ENCODE measurements at places on chromosomes 4 and X.
A peak's percentile ranks its signal among the peaks of the same experiment; 100 is the strongest.

GRCh38 chr4:78553529-78554060 is 2.0 kb downstream of the ANXA3 start:
- peaks cover 38% of the 10 kb centered on the region for H3K36me3 ChIP-seq
- peaks cover 29% of the 10 kb centered on the region for H3K4me1 ChIP-seq
- peaks cover 18% of the 10 kb centered on the region for H3K27me3 ChIP-seq
- no peak overlapping the region for H3K27ac ChIP-seq
- no peak overlapping the region for H3K4me3 ChIP-seq

GRCh38 chr4:148449921-148450320 is 7.7 kb upstream of the NR3C2 start:
- H3K27me3 ChIP-seq = peaks cover 32% of the 10 kb centered on the region
- H3K36me3 ChIP-seq = no peaks in the 10 kb centered on the region
- DNase-seq = no peak
- no peak overlapping the region for H3K4me3 ChIP-seq
- no peak overlapping the region for H3K27ac ChIP-seq
- H3K4me1 ChIP-seq = peaks cover 8% of the 10 kb centered on the region

DNA sequence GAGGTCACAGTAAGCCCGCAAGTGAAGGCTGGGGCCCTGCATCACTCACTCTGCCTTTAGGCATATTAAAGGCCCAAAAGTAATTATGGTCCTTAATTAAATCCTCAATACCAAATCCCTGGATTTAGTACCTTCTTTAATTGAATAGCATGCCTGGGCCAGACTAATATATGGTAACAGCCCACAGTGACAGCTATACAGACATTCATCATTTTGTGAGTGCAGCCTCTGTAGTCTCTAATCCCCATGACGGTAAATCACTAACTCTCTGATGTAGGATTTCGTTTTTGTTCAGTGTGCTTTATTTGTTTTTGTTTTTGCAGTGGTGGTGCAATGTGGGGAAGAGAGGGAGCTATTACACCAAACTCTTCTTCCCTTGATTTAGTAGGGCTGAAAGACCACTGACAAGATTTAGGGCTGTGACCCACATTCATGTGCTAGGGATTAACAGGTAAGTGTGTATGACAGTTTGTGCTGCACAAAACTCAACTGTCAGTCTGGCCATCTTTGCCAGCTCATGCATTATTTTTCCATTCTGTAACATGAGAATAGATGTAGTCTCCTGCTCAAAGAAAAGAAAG is 60.6 kb upstream of the SLC39A8 start:
- H3K4me3 ChIP-seq = no peak overlapping the region
- DNase-seq = no peak
- peaks cover 4% of the 10 kb centered on the region for H3K27me3 ChIP-seq
- no peaks in the 10 kb centered on the region for H3K36me3 ChIP-seq

DNA sequence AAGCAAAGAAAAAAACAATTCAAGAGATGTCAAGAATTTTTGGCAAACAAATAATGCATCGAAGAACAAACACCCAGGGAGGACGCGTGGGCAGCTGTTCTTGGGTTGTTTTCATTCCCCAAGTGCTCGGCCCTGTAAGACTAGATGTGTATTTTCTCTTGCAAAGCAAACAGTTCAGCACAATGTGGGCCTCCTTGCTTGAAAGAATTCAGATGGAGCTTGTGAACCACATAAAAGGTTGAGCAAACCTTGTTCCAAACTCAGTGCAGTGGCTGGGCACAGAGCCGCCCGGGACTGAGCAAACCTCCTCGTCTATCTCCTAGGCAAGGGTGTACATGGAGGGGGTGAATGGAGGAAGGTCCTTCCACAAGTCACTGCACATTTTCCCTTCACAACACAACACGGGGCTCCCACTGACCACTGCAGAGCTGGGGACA is 82.4 kb downstream of the HTRA3 start:
- H3K4me1 ChIP-seq = no peaks in the 10 kb centered on the region
- no peak for DNase-seq
- no peaks in the 10 kb centered on the region for H3K27me3 ChIP-seq
- no peak overlapping the region for H3K27ac ChIP-seq

DNA sequence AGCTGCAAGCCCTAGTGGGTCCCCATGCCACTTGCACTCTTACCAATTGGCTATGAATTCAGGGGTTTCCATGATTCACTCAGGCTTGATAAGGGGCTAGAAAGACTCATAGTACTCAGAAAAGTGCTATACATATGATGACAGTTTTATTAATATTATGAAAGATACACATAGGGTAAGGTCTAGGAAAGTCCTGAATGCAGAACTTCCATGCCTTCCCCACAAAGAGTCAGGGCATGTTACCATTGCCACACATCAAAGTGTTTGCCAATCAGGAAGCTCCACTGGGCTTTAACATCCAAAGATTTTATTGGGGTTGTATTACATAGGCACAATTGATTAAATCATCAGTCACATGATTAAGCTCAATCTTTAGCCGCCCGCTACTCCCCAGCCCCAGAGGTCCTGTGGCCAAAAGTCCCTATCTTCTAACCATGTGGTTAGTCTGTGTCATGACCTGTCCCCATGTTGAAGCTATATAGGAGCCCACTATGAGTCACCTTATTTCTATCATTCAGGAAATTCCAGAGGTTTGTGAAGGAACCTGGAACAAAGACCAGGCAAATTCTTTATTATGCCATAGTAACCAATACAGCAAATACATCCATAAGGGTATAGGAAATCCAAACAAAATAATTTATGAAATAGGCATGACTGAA is 635.6 kb downstream of the STPG2 start:
- DNase-seq = no peak
- H3K4me3 ChIP-seq = no peak overlapping the region
- H3K27me3 ChIP-seq = no peaks in the 10 kb centered on the region
- no peaks in the 10 kb centered on the region for H3K36me3 ChIP-seq
- H3K4me1 ChIP-seq = no peaks in the 10 kb centered on the region
- H3K27ac ChIP-seq = no peak overlapping the region

DNA sequence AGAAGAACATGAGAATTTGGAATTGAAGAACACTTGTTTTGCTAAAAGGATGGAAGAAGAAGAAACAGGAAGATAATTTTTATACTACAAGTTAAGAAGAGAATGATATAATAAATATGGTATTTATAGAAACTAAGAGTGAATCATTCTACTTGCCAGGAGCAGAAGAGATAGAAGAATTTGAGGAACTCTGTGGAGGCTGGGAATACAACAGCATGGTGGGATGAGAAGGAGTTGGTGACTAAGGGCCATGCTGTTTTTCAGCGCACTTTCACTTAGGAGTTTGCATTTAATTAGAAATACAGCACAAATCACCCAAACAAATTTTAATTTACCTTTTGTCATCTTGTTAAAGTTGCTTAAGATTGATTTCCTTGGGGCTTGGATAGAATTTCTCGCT is 20.5 kb downstream of the HADH start:
- H3K36me3 ChIP-seq = peaks cover 21% of the 10 kb centered on the region
- no peaks in the 10 kb centered on the region for H3K27me3 ChIP-seq
- no peak overlapping the region for H3K27ac ChIP-seq
- no peak overlapping the region for H3K4me3 ChIP-seq
- H3K4me1 ChIP-seq = peaks cover 17% of the 10 kb centered on the region
- no peak for DNase-seq

DNA sequence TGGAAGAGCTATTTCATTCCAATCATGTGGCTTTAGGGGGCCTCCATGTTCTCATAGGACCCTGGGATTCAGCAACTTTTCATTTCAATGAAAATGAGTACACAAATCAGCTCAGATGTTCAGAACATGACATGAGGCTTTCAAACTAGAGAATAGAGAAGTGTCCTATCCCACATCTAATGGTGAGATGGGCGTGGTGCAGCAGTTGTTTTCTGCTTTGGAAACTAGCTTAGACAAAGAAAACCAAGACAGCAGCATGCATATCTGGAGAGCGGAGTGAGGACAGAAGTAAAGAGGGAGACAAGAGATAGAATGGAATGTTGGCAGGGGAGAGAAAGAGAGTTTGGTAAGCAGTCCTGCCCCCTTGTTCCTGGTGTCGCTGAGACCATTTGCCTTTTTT is 1009.1 kb upstream of the IGFBP7 start:
- H3K4me3 ChIP-seq = no peak overlapping the region
- no peaks in the 10 kb centered on the region for H3K4me1 ChIP-seq
- DNase-seq = no peak
- H3K27me3 ChIP-seq = no peaks in the 10 kb centered on the region
- H3K36me3 ChIP-seq = no peaks in the 10 kb centered on the region

DNA sequence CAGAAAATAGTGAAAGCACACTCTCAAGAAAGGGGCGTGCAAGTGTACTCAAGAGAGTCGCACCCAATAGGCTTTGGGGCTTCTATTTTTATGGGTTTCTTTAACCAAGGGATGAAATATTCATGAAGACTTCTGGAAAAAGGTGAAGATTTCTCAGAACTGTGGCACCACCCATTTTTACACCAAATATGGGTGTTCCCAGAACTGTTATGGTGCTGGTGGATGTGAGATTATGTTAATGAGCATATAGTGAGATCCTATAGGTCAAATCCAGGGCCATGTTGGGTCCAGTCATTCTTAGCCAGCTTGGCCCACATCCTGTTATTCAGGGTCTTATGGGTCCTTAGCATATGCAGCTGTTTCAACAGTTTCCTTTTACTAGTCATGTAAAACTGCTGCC is 61.0 kb upstream of the SMIM10 start:
- H3K27ac ChIP-seq = no peak overlapping the region
- H3K36me3 ChIP-seq = peaks cover 2% of the 10 kb centered on the region
- no peaks in the 10 kb centered on the region for H3K4me1 ChIP-seq
- peaks cover 2% of the 10 kb centered on the region for H3K27me3 ChIP-seq
- no peak overlapping the region for H3K4me3 ChIP-seq
- DNase-seq = peak; percentile 15

GRCh38 chrX:82589410-82589809 is 918.7 kb upstream of the POU3F4 start:
- H3K4me1 ChIP-seq = no peaks in the 10 kb centered on the region
- H3K4me3 ChIP-seq = no peak overlapping the region
- DNase-seq = no peak
- H3K36me3 ChIP-seq = no peaks in the 10 kb centered on the region
- no peaks in the 10 kb centered on the region for H3K27me3 ChIP-seq
- H3K27ac ChIP-seq = no peak overlapping the region

DNA sequence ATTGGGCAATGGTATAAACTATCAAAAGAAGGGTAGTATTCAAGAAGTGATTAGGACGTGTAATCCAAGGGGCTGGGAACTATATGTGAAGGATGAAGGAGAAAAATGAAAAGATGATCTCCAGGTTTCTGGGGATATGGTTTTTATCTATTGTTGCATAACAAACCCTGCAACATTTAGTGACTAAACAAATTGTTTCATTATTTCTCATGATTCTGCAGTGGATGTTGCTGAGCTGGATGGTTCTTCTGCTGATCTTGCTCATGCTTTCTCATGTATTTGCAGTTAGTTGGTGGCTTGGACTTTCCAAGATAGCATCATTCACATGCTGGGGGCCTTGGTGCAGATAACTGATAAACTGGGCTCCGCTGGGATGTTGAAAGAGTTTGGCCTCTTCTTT is 29.1 kb downstream of the PHOX2B start:
- no peak overlapping the region for H3K4me3 ChIP-seq
- no peaks in the 10 kb centered on the region for H3K27me3 ChIP-seq
- H3K36me3 ChIP-seq = no peaks in the 10 kb centered on the region
- no peaks in the 10 kb centered on the region for H3K4me1 ChIP-seq

DNA sequence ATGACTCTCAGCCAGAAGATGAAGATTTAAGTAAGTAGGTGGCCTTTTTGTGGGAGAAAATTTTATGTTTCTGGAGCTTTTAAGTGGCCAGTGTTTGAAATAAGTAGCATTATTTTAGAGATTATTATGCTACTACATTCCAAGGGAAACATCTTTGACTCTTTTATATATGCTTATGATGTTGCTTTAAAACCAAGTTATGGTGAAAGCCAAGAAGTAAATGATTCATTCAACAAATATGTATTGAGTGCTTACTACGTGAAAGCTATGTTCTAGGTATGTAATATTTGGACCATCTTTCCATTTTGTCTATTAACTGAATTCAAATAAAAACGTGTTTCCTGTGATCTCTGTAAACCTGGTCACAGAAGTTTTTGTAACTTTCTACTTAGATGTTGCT is 58.3 kb downstream of the ZFX start:
- H3K4me1 ChIP-seq = peaks cover 11% of the 10 kb centered on the region
- H3K27ac ChIP-seq = no peak overlapping the region
- H3K4me3 ChIP-seq = no peak overlapping the region
- no peaks in the 10 kb centered on the region for H3K27me3 ChIP-seq
- H3K36me3 ChIP-seq = peaks cover 16% of the 10 kb centered on the region

- H3K4me1 ChIP-seq = no peaks in the 10 kb centered on the region
- H3K4me3 ChIP-seq = no peak within 1 kb of the TSS
These were observed at the start of gene DCAF12L1 for GRCh38 chrX:126552313-126553022. Gene DCAF12L1, minus strand, starts transcription at chrX:126552814. Its CDS starts 206 bp downstream, at chrX:126552608.

DNA sequence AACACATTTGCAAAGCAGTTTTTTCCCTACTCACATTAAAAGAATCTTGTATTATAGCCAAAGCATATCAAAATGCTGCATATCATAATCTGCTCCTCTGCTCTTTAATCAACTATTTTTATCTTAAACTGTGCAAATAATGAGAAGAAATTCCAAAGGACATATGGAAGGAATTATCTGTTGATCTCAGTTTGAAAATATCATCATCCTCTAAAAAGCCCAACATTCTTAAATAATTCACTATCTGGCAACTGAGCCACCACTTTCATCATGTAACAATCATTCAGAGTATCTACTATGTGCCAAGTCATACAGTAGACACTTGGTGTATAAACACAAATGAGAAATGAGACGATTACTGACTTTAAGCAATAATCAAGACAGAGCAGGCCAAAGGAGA is 63.0 kb downstream of the PRSS12 start:
- H3K36me3 ChIP-seq = no peaks in the 10 kb centered on the region
- peaks cover 5% of the 10 kb centered on the region for H3K27me3 ChIP-seq
- H3K4me3 ChIP-seq = no peak overlapping the region
- no peak overlapping the region for H3K27ac ChIP-seq

- no peaks in the 10 kb centered on the region for H3K4me1 ChIP-seq
- H3K27ac ChIP-seq = no peak overlapping the region
- no peaks in the 10 kb centered on the region for H3K27me3 ChIP-seq
- no peak for DNase-seq
- no peaks in the 10 kb centered on the region for H3K36me3 ChIP-seq
- no peak overlapping the region for H3K4me3 ChIP-seq
These were observed 44.0 kb upstream of the CT47C1 start for GRCh38 chrX:119028733-119029330.

GRCh38 chr4:134546279-134546678 is 344.7 kb upstream of the PABPC4L start:
- H3K4me3 ChIP-seq = no peak overlapping the region
- H3K27me3 ChIP-seq = no peaks in the 10 kb centered on the region
- H3K27ac ChIP-seq = no peak overlapping the region

DNA sequence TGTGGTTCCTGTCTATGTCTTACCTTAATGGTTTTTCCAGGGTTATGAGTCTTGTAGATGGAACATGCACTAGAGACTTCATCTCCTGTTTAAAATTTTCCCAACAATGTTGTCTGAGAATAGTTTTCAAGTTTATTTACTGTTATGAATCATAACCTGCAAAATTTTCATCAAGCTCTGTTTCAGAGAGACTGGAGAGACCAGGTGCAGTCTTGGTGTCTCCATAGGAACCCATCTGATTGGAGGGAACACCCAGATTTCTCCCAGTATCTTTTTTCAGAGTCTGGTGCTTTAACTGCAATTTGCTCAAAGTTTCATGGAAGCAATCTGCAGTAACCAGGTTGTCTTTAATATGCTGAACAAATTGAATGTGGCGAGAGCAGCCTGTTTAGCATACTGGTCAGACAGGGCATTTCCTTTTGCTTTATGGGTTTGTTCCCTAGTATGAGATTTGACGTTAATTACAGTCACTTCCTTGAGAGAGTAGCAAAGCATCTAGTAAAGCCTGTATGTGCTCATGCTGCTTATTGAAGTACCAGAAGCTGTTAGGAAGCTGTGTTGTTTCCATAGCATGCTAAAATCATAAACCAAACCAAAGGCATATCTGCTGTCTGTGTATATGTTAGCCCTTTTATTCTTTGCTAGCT is 18.8 kb upstream of the VSIG1 start:
- H3K4me3 ChIP-seq = no peak overlapping the region
- H3K27ac ChIP-seq = no peak overlapping the region
- H3K27me3 ChIP-seq = no peaks in the 10 kb centered on the region
- H3K36me3 ChIP-seq = peaks cover 2% of the 10 kb centered on the region

Data from activated T-helper 1 cell treated with anti-CD3 and anti-CD28 coated beads, Interleukin-12 subunit alpha, Interleukin-12 subunit beta, Interleukin-2, Interleukin-4 antibody, amounts not matched to agents 30 ng/mL and 10 ng/mL and 1 ng/mL, durations not matched to agents 14 hours and 24 hours and 36 hours (primary cell).